Tongue (tissue), 3 donors: ENCODE measurements at places on chromosomes 7 and 10.

- no peak for DNase-seq
Measured at GRCh38 chr7:23967949-23968599, 258.1 kb downstream of the STK31 start.

DNA sequence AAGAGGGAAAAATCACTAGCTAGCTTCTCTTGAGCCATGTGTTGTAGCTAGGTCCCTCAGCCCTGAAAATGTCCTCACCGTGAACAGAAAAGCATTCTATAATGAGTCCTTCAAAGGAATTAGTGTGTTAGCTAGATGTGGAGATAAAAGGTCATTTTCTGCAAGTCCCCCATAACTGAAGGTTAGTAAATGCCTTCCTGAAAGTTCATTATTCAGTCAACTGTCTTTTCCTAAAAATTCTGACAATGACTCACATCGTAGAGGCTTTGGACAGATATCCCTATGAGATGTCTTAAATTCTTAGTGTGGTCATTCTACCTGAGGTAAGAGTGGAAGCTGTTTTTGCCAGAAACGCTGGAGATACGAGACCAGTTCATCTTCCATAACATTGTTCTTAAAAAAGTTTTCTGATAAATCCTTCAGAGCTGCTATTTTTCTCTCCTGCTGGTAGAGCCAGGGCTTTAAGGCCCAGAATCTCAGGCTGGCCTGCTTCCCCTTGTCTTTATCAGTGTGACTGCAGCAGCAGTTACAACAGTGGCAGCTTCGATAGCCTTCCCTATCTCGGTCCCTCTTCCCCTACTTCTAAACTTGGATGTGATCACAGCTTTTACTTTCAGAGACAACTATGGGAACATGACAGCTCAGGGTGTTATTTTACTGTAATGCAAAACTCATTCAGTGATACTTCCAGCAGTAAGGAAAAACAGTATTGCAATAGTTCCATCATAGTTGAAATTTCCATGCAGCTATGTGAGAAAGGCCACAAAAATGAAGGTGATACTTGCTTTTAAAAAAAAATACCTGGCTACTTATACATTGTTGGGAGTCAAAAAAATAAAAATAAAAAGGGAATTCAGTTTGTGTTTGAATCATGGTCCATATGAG is 37.3 kb upstream of the PRKAR2B start:
- DNase-seq = peak; percentile 12

- peak; percentile 56 for DNase-seq
Measured at GRCh38 chr7:44769776-44770294, 21.2 kb downstream of the ZMIZ2 start.

- peak; percentile 29 for DNase-seq
Measured at GRCh38 chr10:11830836-11831519, 7.8 kb downstream of the PROSER2 start.

GRCh38 chr7:12062062-12062461 is 149.0 kb upstream of the TMEM106B start:
- no peak for DNase-seq
